ENCODE measurements at places on chromosomes 11 and 22.

GRCh38 chr11:112176077-112176476 lies 765 bp downstream of the BCO2 start:
- no peak for DNase-seq

GRCh38 chr22:44580176-44581095 lies 82.4 kb upstream of the RTL6 start:
- DNase-seq, result no peak

DNA sequence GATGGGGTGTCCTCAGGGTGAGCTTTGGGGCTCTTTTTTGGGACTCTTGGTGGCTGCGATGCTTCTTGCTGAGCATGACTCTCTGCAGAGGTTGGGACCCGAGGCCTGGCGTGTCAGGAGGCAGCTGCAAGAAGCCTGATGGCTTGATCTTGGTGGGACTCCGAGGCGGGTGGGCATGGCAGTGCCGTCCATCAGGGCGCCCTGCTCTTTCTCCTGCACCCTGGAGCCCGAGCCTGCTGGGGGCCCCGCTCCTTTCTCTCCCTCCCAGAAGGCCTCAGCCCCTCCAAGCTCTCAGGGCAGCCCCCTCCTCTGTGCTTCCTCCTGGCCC lies 432.7 kb downstream of the TBC1D22A start:
- DNase-seq, result no peak

DNA sequence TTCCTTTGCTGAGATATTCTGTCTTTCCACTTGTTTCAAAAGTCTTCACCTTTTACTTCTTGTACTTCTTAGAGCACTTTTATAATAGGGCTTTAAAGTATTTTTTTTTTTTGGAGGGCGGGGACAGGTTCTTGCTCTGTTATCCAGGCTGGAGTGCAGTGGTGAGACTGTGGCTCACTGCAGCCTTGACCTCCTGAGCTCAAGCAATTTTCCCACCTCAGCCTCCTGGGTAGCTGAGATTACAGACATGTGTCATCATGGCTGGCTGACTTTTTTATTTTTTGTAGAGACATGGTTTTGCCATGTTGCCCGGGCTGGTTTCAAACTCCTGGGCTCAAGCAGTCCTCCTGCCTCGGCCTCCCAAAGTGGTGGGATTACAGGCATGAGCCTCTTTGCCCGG lies 57.9 kb downstream of the DYNC2H1 start:
- peak; percentile 2 for DNase-seq

GRCh38 chr11:97894978-97895377 lies 1125.8 kb upstream of the CNTN5 start:
- DNase-seq, result no peak

- DNase-seq, result no peak
Observed at GRCh38 chr22:44732017-44732561, 20.3 kb upstream of the ARHGAP8 start.

Measured in HT1080 (cell line).